ENCODE measurements at places on chromosomes 6 and 20. TPM values are rescaled to one million over a fixed set of nuclear protein-coding genes. Genes with fewer than 3 reads are reported as not detected.

The BHLHE23 gene
- not detected for polyA plus RNA-seq

The NOX3 gene
- not detected for polyA plus RNA-seq

The OR10C1 gene
- not detected for polyA plus RNA-seq

The LRP11 gene
- polyA plus RNA-seq = 0.34 TPM

The MAFB gene
- polyA plus RNA-seq = 1.3 TPM
